ENCODE measurements at places on chromosomes 6 and 20.

- peak; percentile 65 for DNase-seq
These were observed 43.3 kb upstream of the TGM3 start for GRCh38 chr20:2252419-2252997.

DNA sequence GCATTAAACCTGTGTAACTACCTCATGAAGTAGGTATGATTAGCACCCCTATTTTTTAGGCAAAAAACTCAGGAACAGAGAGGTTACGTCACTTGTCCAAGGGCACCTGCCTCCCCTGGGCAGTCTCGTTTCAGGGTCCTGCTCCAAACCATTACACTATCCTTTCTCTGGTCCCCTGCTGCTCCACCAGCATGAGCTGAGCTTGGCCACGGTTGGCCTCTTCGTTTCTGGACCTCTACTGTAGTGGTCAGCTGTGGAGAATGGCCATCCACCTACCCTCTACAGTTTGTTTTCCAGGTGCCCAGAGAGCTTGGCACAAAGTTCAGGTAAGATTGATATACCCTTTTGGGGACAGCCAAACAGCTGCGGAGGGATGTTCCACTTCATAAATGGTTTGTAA is 16.8 kb downstream of the COX4I2 start:
- DNase-seq, result no peak

- DNase-seq, result no peak
These were observed 15.0 kb upstream of the TRAM2 start for GRCh38 chr6:52591832-52592231.

DNA sequence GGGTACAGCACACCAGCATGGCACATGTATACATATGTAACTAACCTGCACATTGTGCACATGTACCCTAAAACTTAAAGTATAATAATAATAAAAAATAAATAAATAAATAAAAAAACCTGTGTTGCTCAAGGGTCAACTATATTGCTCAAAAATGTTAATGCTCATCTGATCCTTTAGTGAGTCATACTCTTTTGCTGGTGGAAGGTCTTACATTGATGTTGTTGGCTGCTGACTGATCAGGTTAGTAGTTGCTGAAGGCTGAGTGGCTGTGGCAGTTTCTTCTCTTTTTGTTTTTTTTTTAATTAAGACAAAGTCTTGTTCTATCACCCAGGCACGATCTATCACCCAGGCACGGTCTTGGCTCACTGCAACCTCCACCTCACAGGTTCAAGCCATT is 29.6 kb upstream of the SMIM26 start:
- DNase-seq, result no peak

DNA sequence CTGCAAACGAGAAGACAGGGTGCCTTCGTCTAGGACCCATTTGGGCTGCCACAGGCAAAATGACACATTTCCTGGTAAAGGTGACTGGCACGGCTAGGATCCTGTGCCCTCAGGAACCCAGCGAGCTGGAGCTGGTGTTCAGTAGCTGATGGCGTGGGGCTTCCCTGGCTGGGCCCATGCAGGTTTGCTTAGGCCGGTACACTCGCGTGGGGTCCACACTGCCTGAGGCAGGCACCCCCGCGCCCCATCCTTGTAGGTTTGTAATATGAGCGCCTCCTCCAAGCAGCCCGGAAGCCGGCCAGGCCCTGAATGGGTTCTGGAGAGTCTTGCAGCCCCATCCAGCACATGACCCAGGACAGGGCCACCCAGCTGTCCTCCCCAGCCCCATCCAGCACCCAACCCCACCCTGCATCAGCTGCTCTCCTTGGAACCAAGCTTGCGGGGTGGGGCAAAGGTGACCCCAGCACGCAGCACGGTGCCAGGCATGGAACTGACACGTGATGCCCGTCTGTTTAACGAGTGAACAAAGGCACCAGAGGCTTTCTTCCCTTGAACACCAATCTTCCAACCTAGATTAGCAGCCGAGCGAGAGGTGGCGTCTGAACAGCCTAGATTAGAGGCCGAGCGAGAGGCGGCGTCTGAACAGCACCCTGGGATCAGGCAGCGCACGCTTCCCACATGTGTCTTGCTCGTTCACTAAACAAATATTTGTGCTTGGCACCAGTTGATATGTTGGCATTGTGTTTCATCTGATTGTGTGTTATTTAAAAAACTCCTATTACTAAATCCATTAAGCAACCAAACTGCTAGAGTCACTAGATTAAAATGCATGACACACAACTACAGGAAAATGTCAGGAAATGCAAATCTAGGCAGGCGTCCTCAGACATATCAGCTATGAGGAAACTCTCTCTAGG is 112.1 kb downstream of the DLL1 start:
- no peak for DNase-seq

GRCh38 chr6:154593122-154593521 is 82.6 kb upstream of the CNKSR3 start:
- no peak for DNase-seq

DNA sequence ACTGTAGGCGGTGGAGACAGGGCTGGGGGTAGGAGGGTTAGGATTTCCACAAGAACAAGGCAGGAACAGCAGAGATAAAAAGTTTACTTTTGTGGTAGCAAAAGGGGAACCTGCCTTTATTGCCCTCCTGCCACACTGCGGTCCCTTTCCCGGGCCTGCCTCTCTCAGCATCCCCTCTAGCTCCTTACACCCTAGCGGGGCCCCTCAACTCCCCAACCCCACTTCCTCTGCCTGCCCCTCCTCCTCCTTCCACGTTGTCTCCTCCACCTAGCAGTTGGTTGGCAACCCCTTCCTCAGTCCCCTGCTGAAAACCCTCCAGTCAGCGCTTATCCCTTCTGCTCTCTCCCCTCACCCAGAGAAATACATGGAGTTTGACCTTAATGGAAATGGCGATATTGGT is 714 bp downstream of the AIF1 start:
- DNase-seq, result no peak

- DNase-seq, result no peak
These were observed 69.2 kb downstream of the PTPRA start for GRCh38 chr20:2942439-2942838.

GRCh38 chr20:15378151-15378550 is 1040.7 kb upstream of the FLRT3 start:
- no peak for DNase-seq

- DNase-seq, result no peak
These were observed 20.6 kb upstream of the CST3 start for GRCh38 chr20:23658336-23658735.

DNA sequence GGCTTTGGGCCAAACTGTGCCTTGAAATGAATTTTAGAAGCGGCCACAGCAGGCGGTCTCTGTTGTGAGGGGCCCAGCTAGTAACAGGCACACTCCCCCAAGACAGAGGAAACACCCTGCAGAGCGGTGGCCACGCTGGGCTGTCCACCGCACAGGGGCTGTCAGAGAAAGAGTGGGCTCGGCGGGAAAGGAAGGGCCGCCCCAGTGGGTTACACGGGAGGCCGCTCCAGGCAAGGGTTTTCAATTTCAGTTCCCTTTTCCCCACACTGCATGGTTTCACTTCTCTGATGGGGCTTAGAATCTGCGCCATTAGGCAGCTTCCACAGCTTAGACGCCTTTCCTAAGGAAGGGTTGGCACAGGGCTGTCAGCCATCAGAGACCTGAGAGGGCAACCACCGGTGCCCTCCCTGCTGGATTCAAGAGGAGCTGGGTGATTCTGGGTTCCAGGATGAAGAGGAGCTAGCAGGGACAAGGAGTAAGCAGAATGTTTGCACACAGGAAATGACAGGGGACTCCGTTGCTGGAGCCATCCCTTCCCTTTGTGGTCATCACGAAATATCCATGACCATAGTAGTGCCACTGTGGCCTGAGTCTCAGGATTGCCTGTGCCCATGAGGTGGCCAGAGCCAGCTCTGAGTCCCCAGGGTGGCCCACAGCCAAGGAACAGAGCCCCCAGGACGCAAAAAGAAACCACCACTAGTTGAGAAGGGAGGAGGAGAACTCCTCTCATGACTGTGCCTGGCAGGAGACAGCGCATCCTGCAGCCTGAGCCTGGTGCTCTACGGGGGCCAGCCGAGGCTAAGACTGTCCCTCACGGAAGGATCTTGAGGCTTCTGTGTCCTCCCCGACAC is 282.7 kb downstream of the NRN1 start:
- peak; percentile 91 for DNase-seq

DNA sequence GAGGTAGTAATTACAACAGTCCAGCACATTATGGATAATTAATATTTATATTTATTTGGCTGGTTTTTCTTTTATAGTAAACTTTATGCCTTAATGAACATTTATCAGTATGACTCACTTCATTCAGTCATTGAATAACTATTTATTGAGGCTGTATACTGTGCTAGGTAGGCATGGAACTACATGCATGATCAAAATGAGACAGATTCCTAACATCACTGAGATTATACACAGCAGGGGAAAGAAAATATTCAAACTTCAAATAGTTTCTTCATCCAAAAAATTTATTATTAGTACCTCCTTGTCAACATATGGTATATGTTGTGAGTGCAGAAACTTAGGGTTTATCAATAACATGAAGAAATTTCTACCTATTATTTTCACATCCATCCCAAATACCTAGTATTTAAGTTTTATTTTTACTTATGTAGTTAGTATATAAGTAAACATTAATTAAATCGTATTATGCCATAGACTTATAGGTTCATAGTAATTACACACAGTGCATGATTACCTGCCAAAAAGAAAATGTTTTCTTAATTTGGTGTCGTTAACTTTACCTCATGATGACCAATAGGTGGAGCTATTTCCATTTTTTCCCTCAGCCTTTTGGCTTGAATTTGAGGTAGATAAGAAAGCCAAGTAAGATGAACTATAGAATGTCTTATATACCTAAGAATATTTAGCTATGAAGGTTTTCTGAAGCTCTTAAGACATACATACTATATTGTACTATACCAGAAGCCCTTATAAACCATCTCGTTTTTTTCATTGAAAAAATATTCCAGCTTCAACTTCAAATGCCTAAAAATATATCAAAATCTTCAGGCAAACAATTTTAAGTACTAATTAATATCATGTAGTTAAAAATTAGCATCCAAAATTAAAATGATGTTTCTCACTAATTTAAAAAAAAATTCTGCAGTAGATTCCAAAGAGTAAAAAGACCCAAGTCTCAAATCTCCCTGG is 12.5 kb upstream of the TMEM30A start:
- DNase-seq, result peak; percentile 64

- DNase-seq, result no peak
These were observed 155.3 kb upstream of the EYA4 start for GRCh38 chr6:133085896-133086295.

GRCh38 chr6:1593286-1593957 is 16.3 kb upstream of the FOXC1 start:
- no peak for DNase-seq

- DNase-seq, result no peak
These were observed 5.0 kb downstream of the BEND6 start for GRCh38 chr6:56959938-56960337.

GRCh38 chr6:34574647-34575293 is 18.6 kb upstream of the SPDEF start:
- no peak for DNase-seq

- no peak for DNase-seq
These were observed 27.4 kb upstream of the SCRT2 start for GRCh38 chr20:703006-703405.

GRCh38 chr20:11188843-11189603 is 515.2 kb upstream of the JAG1 start:
- peak; percentile 15 for DNase-seq

DNA sequence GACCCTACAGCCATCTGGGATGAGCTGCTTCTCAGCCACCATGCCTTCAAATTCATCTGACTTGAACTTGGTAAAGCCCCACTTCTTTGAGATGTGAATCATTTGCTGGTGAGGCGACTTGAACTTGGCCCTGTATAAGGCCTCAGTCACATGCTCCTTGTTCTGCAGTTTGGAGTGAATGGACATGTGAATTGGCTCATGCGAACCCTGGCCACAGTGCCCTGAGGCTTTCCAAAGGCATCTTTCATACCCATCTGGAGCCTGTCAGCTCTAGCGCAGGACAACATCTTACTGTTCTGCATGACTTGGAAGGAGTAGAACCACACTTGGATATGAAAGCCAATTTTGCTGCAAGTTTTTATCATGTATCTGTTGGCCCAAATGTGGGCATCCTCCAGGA is 244.0 kb upstream of the FAM83B start:
- DNase-seq, result no peak

GRCh38 chr6:56096541-56096940 is 150.8 kb downstream of the COL21A1 start:
- no peak for DNase-seq

DNA sequence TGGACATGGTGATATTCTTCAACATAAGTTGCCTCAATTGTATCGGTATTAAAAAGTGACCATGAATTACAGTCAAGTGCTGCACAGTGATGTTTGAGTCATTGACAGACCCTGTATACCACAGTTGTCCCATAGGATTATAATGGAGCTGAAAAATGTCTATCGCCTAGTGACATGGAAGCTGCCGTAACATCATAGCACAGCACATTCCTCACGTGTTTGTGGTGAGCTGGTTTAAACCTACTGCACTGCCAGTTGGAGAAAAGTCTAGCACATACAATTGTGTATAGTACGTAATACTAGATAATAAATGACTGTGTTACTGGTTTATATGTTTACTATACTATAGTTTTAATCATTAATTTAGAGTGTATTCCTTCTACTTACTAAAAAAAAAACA is 150.2 kb downstream of the CDH26 start:
- DNase-seq, result no peak

GRCh38 chr6:30687659-30688431 is 1.4 kb upstream of the PPP1R18 start:
- no peak for DNase-seq

GRCh38 chr6:89618026-89618425 is 20.5 kb downstream of the LYRM2 start:
- DNase-seq, result no peak

DNA sequence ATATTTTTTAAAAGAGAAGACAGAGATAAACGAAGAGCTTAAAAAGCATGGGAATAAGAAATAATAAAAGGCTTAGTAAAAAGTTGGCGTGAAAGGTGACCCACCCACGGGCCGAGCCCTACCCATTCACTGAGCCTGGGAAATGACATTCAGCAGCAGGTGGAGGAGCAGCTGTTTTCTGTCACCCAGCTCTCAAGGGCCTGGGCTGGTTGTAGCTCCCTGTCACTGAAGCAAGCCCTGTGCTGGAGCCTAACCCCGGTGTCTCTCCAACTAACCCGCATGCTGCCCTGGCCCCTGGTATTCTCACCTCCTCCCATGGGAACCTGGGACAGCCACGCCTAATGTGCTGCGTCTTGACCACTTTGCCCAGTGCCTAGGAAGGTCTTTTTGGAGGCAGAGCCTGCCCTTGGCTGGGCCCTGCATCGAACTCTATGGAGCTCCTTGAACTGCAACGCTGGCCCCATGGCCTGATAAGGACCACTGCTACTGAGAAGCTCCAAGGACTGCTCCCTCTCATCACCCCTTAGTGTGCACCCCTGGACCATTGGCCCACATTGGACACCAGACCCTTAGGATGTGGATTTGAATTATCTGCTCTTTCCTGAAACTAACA is 68.8 kb upstream of the IYD start:
- no peak for DNase-seq

DNA sequence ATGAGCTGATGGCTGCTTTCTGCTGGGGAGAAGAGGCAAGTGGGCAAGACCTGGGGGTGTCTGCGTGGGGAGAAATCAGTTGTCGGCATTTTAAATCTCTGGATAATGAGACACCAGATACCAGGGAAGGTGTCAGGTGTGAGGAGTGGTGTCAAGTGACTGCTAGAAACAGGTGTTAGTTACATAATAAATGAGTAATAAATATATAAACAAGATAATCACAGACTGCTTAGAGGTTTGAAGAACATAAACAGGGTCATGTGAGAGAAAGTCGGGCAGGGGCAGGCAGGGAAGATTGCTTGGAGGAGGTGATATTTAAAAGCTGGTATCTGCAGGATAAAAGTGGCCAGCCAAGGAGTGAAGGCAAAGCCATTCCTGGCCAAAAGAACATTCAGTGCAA is 87.2 kb upstream of the RIN2 start:
- DNase-seq, result no peak

GRCh38 chr6:164097551-164098398 is 683.3 kb downstream of the QKI start:
- peak; percentile 12 for DNase-seq
